ENCODE measurements at places on chromosomes 1 and 21. TPM values are rescaled to one million over a fixed set of nuclear protein-coding genes. Genes with fewer than 3 reads are reported as not detected.

Gene OR6K3
- 0.07 TPM for polyA plus RNA-seq

DNA sequence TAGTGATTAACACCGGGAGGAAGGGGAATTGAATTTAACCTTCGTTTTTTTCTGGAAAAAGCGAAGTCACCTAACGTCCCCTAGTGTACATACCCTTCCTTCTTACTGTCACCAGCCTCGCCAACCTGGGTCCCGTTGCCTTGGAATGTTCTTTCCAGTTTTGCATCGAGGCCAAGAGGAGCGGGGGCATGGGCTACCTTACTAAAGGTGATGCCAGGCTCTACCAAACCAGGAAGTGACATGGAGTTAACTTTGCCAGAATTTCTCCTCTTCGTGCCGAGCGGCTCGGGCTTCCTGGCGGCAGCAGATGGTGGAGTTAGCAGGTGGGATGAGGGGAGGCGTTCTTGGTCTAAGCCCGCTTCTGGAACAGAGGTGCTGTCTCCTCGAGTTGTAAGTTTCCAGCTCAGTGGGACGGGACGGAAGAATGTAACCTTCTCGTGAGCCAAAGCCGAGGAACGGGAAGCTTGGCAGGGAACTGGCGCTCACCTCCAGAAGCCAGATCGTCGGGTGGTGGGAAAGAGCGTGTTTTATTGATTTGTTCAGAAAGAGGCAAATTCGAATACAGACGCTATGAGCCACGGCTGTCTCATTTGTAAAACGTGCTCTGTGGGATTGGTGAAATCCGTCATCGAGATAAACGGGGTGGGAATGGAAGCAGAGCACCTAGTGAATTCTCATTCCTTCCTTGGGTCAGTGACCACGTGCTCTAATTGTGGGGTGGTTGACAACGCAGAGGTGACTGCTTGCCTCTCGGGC is 486 bp downstream of the NIPAL3 start:
- no peak for DNase-seq

DNA sequence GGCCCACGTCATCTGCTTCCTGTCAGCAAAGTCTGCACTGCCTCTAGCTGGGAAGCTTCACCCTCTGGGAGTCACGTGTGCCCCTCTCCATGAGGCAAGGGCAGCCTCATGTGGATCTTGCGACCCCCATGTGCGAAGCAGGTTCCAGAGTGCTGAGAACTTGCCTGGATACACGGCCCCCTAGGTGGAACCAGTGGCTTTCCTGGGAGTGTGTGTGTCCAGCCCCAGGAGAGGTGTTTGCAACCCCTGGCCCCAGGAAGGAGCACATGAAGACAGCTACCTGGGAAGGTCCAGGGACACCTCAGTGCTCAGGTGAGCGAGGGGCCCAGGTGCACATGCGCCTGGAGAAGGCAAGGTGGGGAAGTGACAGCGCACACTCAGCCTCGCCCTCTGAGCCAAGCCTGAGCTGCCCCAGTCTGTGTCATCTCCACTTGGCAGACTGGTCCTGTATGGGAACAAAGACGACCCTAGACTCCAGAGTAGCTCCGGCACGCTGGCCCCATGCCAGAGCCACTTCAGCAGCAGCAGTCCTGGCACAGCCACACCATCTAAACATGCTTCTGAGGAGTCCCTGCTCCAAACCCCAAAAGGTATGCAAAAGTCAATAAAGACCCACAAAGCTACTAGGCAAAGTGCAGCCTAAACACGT is 8.9 kb downstream of the LSS start:
- DNase-seq: no peak

GRCh38 chr1:93614986-93615581 is 66.6 kb downstream of the BCAR3 start:
- DNase-seq: no peak

Gene MAD2L2
- 44.7 TPM for polyA plus RNA-seq
